ENCODE measurements at places on chromosomes 12 and 14. TPM values are rescaled to one million over a fixed set of nuclear protein-coding genes. Genes with fewer than 3 reads are reported as not detected.
A peak's percentile ranks its signal among the peaks of the same experiment; 100 is the strongest.

DNA sequence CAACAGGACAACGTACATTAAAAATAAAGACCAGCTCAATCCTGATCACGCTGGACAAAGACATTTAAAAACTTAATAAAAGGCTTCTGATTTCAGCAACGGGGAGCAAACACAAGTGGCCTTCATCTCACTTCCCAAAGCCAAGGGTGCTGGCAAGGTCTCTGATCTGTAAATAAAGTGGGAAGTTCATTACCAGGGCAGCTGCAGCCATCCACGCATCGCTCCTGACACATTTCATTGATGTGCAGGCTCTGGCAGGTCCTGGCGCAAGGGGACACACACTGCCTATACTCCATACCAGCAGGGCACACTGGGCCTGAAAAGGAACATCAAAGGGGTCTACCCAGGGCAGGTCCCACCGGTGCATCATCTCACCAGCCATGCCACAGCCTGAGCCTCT is 51.0 kb downstream of the VWF start:
- H3K4me3 ChIP-seq = no peak overlapping the region
- no peak for DNase-seq
- H3K27ac ChIP-seq = no peak overlapping the region
- no peaks in the 10 kb centered on the region for H3K36me3 ChIP-seq
- no peaks in the 10 kb centered on the region for H3K27me3 ChIP-seq
- no peaks in the 10 kb centered on the region for H3K4me1 ChIP-seq

DNA sequence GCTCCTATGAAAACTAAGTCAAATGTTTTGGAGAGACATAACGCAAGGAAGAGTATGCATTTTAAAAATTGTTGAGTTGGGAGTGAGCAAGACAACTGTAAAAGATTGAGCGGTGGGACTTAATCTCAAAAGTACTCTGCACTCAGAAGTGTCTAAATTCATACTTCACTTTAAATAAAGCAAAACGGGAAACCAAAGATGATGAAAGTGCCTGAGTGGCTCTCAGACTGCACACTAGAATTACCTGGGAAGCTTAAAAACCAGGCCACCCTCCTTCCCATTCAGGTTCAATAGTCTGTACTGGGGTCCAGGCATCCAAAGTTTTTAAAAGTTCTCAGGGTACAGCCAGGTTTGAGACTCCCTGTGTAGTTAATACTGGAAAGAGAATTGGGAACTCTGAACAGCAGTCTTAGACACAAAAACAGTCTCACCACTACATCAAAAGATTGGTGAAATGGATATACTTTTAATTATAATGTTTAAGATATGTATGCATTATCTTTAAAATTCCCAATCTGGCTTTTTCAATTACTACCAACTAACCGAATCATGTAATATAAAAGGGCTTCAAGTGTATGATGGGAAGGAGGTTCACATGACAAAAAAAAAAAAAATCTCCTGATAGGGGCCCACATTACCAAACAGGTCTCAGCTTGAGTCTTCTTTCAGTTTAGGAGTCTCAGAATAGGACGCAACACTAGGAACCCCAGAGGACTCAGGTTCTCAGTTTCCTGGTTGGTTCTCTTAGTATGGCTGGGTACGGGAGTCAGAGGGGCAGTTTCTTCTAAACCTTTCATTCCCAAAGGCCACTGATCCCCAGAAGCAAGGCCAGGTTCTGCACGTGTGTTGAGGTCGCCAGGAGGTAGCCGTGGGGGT is 1.0 kb downstream of the HOMEZ start:
- no peak for DNase-seq
- H3K36me3 ChIP-seq = no peaks in the 10 kb centered on the region
- no peaks in the 10 kb centered on the region for H3K4me1 ChIP-seq
- H3K27ac ChIP-seq = peak overlapping the region; percentile 91
- no peaks in the 10 kb centered on the region for H3K27me3 ChIP-seq

DNA sequence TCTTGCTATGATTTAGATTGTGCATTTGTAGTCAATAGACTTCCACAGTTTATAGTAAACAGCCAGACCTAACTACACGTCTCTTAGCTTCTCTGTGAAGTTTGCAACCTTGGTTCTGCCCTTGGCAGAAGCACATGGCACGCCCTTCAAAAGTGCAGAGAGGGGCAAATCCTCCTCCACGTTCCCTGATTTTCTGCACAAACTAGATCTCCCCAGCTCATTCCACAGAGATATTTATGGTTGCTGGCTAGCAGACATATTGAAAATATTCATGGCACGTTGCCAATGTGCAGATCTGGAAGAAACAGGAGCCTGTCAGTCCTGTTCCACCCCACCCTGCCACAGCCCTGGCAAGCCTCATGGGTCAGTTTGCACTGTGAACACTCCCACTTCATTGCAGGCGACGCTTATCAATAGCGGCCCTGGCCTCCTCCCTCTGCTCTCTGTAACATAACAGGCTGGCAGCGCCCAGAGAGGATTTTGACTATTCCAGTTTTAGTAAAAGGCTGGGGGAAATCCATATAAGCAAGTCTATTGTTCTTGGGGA is 6.5 kb upstream of the LGALS3 start:
- peak overlapping the region; percentile 30 for H3K27ac ChIP-seq
- H3K27me3 ChIP-seq = no peaks in the 10 kb centered on the region
- no peak overlapping the region for H3K4me3 ChIP-seq
- H3K36me3 ChIP-seq = no peaks in the 10 kb centered on the region
- DNase-seq = no peak
- H3K4me1 ChIP-seq = peaks cover 27% of the 10 kb centered on the region

- peaks cover 3% of the 10 kb centered on the region for H3K27me3 ChIP-seq
- no peaks in the 10 kb centered on the region for H3K36me3 ChIP-seq
Observed at GRCh38 chr12:3363608-3364007, 127.4 kb upstream of the PRMT8 start.

DNA sequence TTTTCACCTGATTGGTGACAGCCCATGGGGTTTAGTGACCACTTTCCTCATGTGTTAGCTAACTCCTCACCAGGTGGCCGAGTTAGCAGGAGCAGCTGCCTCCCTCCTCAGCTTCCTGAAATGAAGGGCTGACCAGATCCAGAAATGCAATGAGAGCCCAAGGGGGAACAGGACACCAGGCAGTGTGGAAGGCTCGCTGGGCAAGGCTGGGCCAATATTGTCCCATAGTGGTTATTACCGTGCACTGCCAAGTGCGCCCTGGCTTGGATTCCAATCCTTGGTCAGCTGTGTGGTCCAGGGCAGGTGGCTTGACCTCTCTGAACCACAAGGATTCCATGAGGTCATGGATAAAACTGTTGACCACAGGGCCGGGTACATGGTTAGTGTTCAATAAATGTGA is 3.6 kb upstream of the HSPB8 start:
- no peak overlapping the region for H3K4me3 ChIP-seq
- H3K27ac ChIP-seq = no peak overlapping the region
- no peaks in the 10 kb centered on the region for H3K27me3 ChIP-seq
- DNase-seq = no peak

DNA sequence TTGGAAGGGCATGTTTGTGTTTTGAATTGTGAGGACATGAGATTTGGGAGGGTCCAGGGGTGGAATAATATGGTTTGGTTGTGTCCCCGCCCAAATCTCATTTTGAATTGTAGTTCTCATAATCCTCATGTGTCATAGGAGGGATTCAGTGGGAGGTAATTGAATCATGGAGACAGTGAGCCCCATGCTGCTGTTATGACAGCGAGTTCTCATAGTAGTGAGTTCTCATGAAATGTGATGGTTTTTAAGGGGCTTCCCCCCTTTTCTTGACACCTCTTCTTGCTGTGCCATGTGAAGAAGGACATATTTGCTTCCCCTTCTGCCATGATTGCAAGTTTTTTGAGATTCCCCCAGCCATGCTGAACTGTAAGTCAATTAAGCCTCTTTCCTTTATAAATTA is 260.0 kb downstream of the DUSP6 start:
- no peaks in the 10 kb centered on the region for H3K36me3 ChIP-seq
- DNase-seq = no peak
- H3K27me3 ChIP-seq = no peaks in the 10 kb centered on the region
- H3K27ac ChIP-seq = no peak overlapping the region
- H3K4me1 ChIP-seq = no peaks in the 10 kb centered on the region

DNA sequence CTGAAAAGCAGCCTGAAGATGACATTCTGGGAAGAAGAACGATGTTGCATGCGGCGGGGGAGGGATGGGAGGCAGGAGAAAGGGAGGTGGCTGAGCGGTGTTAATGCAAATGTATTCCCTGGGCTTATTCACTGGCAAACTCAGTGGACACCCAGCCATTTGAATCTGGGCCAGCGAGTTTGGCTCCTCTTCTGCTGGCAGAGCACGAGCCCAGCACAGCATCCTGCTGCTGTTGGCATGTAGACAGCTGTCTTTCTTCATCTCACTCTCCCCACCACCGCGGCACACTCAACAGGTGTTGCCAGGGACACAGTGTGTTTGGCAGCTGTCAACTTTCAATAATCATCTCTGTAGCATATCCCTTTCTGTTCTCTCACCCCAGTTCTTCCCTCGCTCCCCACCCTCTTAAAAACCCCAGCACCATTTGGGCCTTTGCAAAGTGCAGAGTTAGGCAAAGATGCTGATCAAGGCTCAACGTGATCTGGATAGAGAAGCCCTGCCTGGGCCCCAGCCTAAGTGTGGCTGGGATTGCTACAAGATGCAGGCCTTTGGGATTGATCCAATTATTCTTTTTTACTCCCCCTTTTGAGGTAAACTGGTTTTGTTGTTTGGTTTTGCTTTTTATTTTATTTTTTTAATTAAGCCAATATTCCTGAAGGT is 131.9 kb downstream of the EXOC5 start:
- H3K4me3 ChIP-seq = no peak overlapping the region
- DNase-seq = no peak
- no peaks in the 10 kb centered on the region for H3K36me3 ChIP-seq
- peaks cover 9% of the 10 kb centered on the region for H3K4me1 ChIP-seq

GRCh38 chr14:79916281-79916680 is 295.0 kb downstream of the DIO2 start:
- no peaks in the 10 kb centered on the region for H3K4me1 ChIP-seq
- no peak overlapping the region for H3K27ac ChIP-seq
- H3K4me3 ChIP-seq = no peak overlapping the region
- no peaks in the 10 kb centered on the region for H3K36me3 ChIP-seq

ACOT6 gene
- polyA plus RNA-seq = not detected

ABCD2 gene
- polyA plus RNA-seq = 0.05 TPM
